ENCODE measurements at places on chromosomes 7 and 10.
A peak's percentile ranks its signal among the peaks of the same experiment; 100 is the strongest.

DNA sequence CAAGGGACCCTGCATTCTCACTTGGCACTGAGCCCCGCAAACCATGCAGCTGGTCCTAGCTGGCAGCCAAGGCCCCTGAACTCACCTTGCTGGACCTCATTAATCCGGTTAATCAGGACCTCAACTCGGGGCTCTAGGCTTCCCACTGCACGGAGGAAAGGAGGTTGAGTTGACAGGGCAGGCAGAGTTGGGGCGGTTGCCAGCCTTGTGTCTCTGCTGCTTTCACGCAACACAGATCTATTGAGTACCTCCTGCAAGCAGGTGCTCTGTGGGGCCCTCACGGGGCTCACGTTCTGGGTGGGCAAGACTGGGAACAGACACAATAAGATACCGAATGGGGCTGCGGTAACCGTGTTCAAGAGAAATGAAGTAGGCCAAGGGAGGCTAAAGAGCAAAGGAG, 6.2 kb downstream of the SYCE1 start:
- no peak for DNase-seq

- no peak for DNase-seq
These were observed 59.2 kb downstream of the ENTPD1 start for GRCh38 chr10:95815133-95815532.

- no peak for DNase-seq
These were observed 5.9 kb upstream of the ADAP1 start for GRCh38 chr7:960269-960871.

- no peak for DNase-seq
These were observed 31.5 kb upstream of the TNRC18 start for GRCh38 chr7:5455175-5455574.

DNA sequence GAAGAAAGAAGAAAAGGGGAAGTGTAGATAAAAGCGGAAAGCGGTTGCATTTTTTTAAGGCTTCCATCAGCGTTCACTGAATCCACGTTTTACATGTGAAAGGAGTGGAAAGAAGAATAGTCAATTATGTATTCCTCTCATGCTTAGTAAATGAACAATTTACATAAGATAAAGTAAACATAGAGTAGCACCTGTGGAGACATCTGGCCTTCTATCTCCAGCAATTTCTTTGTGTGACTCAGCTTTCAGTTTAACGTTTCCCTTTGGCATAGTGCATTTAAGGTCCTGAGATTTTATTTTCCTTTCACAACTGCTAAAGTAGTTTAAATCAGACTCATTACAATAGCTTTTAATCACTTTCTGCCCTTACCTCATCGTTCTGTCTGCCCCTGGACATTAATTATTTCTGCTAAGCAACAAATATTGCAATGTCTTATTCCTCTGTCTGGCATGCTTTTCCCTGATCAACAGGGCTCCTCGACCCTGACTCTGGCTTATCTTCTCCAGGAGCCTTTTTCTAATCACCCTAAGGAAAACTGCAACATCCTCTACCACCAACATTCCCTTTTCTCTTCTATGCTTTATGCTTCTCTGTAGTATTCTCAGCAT, 383.5 kb upstream of the VWC2 start:
- no peak for DNase-seq

GRCh38 chr10:60760711-60761210, 17.5 kb upstream of the CDK1 start:
- DNase-seq, result no peak

DNA sequence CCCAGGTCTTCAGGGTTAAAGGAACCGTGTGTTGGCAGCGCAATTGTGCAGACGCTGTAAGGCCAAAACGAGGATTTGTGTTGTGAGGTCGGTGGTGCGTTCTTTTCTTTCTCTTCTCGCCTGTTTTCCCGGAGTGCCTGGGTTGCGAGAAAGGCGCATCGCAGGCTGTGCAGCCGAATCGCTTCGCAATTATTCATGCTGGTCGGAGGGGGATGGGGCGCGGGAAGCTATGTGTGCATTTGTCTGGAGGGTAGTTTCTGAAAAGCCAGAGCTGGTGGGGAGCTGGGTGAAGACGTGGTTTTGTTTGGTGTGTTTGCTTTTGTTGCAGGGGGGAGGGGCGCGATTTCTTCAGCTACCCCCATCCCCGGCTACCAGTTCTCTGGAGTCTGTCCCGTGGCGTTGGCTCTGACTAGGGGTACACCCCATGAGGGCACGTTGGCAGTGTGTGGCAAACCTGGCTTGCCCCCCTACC, 2.1 kb downstream of the MXI1 start:
- DNase-seq, result no peak

- no peak for DNase-seq
These were observed 324.7 kb upstream of the NPVF start for GRCh38 chr7:25552998-25553397.

- DNase-seq, result no peak
These were observed 212.6 kb downstream of the CHCHD3 start for GRCh38 chr7:132869166-132869861.

DNA sequence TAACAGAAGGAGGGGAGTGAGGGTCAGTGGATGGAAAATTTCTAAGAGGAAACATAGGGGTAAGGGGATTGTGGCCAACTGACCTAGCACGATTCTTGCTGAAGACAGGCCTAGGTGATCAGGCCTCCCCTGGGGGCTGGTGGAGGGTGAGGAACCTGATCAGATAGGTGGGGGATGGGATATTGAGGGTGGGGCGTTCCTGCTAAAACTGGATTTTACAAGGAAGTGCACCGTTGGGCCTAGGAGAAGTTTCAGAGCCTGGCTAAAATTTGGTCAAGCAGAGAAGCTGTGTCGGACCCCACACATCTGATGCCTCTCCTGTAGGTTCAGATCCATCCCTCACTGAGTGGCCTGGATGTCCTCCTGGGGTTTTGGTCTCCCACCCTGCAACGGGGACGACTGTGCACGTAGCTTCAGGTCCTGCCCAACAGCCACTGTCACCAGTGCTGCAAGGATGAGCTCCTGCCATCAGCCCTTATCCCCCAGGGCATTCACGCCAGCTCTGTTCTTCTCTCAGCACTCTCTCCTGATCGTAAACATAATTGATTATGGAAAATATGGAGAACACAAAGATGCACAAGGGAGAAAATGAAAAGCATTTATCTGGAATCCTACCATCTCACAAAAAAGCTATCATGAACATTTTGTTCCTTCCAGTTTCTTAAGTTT, 89.9 kb downstream of the ADCY1 start:
- no peak for DNase-seq

- peak; percentile 40 for DNase-seq
These were observed 660.0 kb downstream of the SORCS1 start for GRCh38 chr10:106504536-106504935.

GRCh38 chr7:2527505-2528467, 8.2 kb downstream of the LFNG start:
- peak; percentile 54 for DNase-seq

GRCh38 chr7:148572067-148572522, 18.5 kb upstream of the C7orf33 start:
- no peak for DNase-seq

Data from GM04504 (cell line).